Caco-2 (cell line): ENCODE measurements at places on chromosomes 13 and 19. TPM values are rescaled to one million over a fixed set of nuclear protein-coding genes. Genes with fewer than 3 reads are reported as not detected.

DNA sequence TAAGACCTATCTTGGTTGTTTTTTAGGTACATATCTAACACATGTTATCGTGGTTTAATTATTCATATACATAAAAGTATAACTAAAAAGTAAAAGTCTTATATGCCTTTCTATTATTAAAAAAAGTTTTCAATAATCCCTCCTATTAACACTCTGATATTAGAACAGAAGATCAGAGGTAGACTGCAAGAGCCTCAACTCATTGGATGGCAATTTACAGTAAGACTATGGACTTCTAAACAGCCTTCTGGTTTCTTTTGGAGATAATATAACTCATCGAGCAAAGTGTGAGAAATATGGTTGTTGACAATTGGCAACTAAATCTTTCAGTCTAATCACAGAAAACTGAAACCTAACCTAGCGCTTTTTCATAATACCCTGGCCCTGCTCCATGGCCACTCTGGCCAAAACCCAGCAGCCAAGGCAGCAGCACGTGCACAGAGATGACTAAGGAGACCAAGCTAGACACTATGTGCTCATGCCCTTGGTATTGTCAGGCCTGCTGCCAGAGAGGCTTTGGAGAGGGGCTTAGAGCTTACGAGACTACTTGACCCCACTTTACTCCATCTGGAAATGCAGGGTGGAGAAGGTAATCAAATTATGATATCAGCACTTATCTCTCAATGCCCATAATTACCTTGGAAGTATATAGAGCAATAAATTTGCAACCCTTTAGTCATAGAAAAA, 40.6 kb upstream of the EEF1AKMT1 start:
- DNase-seq: no peak

- DNase-seq: peak; percentile 69
Measured at GRCh38 chr19:13425151-13425550, 81.1 kb downstream of the CACNA1A start.

DNA sequence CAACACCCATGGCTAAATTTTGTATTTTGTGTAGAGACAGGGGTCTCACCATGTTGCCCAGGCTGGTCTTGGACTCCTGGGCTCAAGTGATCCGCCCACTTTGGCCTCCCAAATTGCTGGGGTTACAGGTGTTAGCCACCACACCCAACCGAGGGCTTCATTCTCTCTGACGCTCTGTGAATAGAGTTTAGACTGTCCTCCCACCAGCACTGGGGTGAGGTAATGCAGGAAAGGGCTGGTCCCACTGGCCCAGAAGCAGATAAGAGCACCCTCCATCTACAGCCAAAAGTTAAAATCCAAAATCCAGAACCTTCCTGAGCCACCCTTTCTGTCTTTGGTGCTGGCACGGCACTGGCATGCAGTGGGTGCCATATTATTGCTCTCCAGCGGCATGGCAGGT, 31.8 kb upstream of the HOMER3 start:
- no peak for DNase-seq

Gene TEX26
- total RNA-seq: not detected in 2 replicates

Gene JSRP1
- not detected in 2 replicates for total RNA-seq
